Stimulated activated CD8-positive, alpha-beta memory T cell treated with anti-CD3 and anti-CD28 coated beads, Interleukin-12 subunit alpha, Interleukin-12 subunit beta, amount 100 ng/mL, for 1 hour (primary cell): ENCODE measurements at places on chromosomes 3 and 15.

- no peak for DNase-seq
These were observed 25.3 kb downstream of the FBLN2 start for GRCh38 chr3:13574083-13574797.

GRCh38 chr3:147216143-147216673, 190.1 kb downstream of the ZIC4 start:
- DNase-seq: no peak

- DNase-seq: no peak
These were observed 149.7 kb upstream of the FRMD4B start for GRCh38 chr3:69535613-69536012.

GRCh38 chr3:136120373-136121348, 75.5 kb downstream of the MSL2 start:
- DNase-seq: no peak

DNA sequence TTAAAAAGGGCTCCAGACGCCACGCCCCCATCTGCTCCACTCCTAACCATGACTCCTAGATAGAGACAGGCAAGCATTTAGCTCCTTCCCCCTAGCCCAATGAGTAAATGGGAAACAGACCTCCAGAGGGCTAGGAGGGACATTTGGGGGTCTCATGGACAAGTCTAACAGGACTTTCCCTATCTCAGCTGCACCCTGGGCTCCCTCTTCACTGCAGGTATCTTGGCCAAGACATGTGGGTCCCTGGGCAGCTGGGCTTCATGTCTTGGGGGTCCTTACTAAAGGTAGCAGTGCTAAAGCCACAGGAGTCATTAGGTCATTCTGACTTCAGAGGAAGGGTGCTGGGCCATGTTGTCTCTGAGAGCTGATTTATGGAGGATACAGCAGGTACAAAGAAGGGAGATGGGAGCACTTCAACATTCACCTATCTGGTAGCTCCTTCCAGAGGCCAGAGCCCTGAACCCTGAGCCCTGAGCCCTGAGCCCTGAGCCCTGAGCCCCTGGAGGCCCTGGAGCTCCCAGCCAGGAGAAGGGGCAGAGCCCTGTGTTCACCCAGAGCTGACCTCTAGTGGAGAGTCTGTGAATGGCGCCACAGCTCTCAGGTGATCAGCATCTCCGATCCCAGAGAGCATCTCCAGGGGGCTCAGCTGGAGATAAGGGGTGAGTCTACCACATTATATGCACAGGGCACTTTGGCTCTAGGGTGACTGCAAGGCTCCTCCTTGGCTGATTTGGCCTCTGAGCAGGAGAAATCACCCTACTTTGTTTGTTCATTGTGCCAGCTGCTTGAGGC, 40.1 kb upstream of the EPHB1 start:
- DNase-seq: no peak

DNA sequence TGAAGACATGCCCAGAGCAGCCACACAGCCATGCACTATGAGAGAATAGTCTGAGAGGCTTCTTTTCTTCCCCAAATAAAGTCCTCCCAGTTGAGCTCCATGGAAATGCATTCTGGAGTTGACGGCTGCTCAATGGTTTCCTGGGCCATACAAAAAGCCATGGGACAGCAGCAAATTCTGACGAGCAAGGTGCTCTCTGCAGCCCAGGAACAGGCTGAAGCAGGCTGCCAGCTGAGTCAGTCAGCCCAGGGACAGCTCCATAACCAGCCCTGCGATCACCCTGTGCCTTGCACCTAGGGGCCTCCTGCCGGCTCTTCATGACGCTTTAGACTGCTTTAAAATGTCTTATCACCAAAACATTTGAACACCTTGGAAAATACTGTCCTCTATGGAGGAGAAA, 256.3 kb upstream of the CHRNA7 start:
- no peak for DNase-seq

DNA sequence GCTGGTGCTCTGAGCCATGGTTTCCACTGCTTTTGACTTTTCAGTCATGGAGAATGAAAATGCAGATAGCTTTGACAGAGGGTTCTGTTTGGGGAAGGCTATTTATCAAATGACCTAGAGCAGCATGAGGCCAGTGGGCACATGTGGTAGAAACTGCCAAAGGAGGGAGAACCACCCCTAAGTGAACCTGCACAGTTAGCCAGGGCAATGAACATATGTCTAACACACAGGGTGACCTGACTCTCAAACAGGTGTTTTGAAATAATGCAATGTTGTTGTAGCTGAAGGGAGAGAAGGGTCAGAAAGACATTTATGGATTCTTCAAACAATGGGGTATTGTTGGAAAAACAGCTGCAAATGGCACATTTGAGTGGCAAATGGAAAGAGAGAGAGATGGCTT, 174.4 kb upstream of the FAM3D start:
- no peak for DNase-seq

- DNase-seq: no peak
These were observed 822 bp downstream of the ST8SIA2 start for GRCh38 chr15:92394309-92395097.

- no peak for DNase-seq
These were observed 211.7 kb upstream of the TTC14 start for GRCh38 chr3:180390313-180390712.

- DNase-seq: no peak
These were observed 37.6 kb upstream of the WNT5A start for GRCh38 chr3:55524565-55525244.

DNA sequence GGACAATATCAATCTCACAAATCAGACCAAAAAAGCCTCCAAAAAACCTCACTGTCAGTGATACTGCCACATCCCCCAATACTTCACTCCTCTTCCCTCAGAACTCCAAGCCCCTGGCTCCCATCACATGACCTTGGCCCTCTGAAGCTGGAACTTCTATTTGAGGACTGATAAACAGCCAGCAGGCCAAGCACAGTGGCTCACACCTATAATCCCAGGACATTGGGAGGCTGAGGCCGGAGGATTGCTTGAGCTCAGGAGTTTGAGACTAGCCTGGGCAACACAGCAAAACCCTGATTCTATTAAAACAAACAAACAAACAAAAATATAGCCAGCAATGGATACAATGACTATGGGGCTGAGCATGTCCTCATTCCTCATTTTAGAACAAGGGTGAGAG, 55.2 kb downstream of the MAP4 start:
- no peak for DNase-seq

DNA sequence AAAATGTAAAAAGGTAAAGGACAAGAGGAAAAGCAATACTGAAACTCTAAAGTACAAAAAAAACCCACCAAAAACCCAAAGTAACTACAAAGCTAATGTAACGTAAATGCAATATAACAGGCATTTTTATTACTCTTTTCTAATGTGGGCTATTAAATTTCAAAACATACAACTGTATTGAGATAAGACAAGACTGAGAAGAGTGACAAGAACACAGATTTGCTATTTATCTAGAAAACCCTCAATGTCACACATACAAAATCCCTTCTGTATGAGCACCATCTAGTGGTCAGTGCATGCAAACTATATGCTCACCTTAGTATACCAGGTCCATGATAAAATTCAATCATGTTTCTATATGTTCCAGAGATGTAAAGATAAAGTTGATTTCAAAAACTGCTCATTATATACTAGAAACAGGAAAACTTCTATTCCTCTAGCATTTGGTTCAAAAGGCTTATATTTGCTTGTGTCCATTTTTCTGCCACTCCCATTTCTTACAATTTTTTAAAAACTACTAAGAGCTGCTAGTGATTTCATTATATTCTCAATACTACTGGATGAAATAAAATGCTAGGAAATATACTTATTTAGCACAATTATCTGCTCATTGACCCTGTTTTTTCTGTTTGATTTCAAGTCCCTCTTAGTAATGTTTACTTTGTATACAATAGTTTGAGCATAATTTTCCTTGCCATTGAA, 111.4 kb downstream of the DLG1 start:
- peak; percentile 3 for DNase-seq
